T-helper 1 cell treated with Interleukin-12 subunit alpha and Interleukin-12 subunit beta and Interleukin-4 antibody, amounts not matched to agents 30 ng/mL and 1 ng/mL, for 36 hours (primary cell): ENCODE measurements at places on chromosomes 1 and 21. TPM values are rescaled to one million over a fixed set of nuclear protein-coding genes. Genes with fewer than 3 reads are reported as not detected.

The STIL gene
- total RNA-seq: 28.4 and 32.0 TPM in 2 replicates

The MTARC1 gene
- not detected in 2 replicates for total RNA-seq

The GNL2 gene
- total RNA-seq: 70.7 and 71.4 TPM in 2 replicates

The CELA3B gene
- not detected in 2 replicates for total RNA-seq

The GSTM5 gene
- not detected in 2 replicates for total RNA-seq

The RNF186 gene
- total RNA-seq: not detected in 2 replicates

The SPRR2F gene
- not detected in 2 replicates for total RNA-seq

The KRTAP19-1 gene
- not detected in 2 replicates for total RNA-seq

The FMO3 gene
- total RNA-seq: not detected in 2 replicates

The LRRN2 gene
- 0.20 TPM in 1 of 2 replicates, not detected in the other for total RNA-seq

The CASQ2 gene
- total RNA-seq: not detected in 2 replicates

The C1orf87 gene
- not detected in 2 replicates for total RNA-seq

The C8B gene
- total RNA-seq: not detected in 2 replicates

The LCE1A gene
- not detected in 2 replicates for total RNA-seq

The FCGR1A gene
- not detected in 2 replicates for total RNA-seq

The B3GALT2 gene
- total RNA-seq: 2.1 and 2.9 TPM in 2 replicates

The SHC1 gene
- 81.1 and 86.2 TPM in 2 replicates for total RNA-seq

The AADACL3 gene
- total RNA-seq: not detected in 2 replicates

The LRIF1 gene
- 20.5 and 22.0 TPM in 2 replicates for total RNA-seq

The DMAP1 gene
- 52.4 and 53.6 TPM in 2 replicates for total RNA-seq

The GRHL3 gene
- total RNA-seq: 0.12 and 0.59 TPM in 2 replicates

The RIPPLY3 gene
- total RNA-seq: not detected in 2 replicates

The TRIM67 gene
- not detected in 2 replicates for total RNA-seq

The ITLN1 gene
- total RNA-seq: not detected in 2 replicates

The IFI44L gene
- total RNA-seq: 132 and 135 TPM in 2 replicates

The CFAP107 gene
- total RNA-seq: not detected in 2 replicates

The ASCL5 gene
- not detected in 2 replicates for total RNA-seq

The C1orf167 gene
- not detected in 2 replicates for total RNA-seq

The SFN gene
- total RNA-seq: 1.2 and 1.4 TPM in 2 replicates

The RPTN gene
- not detected in 2 replicates for total RNA-seq

The NMNAT2 gene
- 0.05 and 0.46 TPM in 2 replicates for total RNA-seq

The CSF1 gene
- 215 and 216 TPM in 2 replicates for total RNA-seq

The HSD3B1 gene
- not detected in 2 replicates for total RNA-seq

The HAO2 gene
- total RNA-seq: not detected in 2 replicates

The WNT4 gene
- total RNA-seq: not detected in 2 replicates

The KCNJ10 gene
- total RNA-seq: not detected in 2 replicates

The DISP1 gene
- 1.6 and 2.6 TPM in 2 replicates for total RNA-seq

The ST6GALNAC5 gene
- total RNA-seq: not detected in 2 replicates

The HSF2BP gene
- total RNA-seq: 0.44 and 0.71 TPM in 2 replicates

The OR2T35 gene
- total RNA-seq: not detected in 2 replicates

The OR6K3 gene
- total RNA-seq: not detected in 2 replicates

The LINGO4 gene
- total RNA-seq: 0.10 and 0.12 TPM in 2 replicates

The ZFP69B gene
- 5.9 and 6.3 TPM in 2 replicates for total RNA-seq

The CD52 gene
- 1,323 and 1,401 TPM in 2 replicates for total RNA-seq

The RAB3B gene
- 0.02 TPM in 1 of 2 replicates, not detected in the other for total RNA-seq

The SPRR2A gene
- total RNA-seq: not detected in 2 replicates

The GNG4 gene
- total RNA-seq: 3.3 and 3.7 TPM in 2 replicates

The ZNF670 gene
- total RNA-seq: 1.1 and 1.3 TPM in 2 replicates
